Activated CD8-positive, alpha-beta memory T cell treated with anti-CD3 and anti-CD28 coated beads, Interleukin-2, amount 10 ng/mL, durations not matched to agents 7 days and 5 days (primary cell): ENCODE measurements at places on chromosomes 1 and 21.

GRCh38 chr1:165109013-165109412 lies 247.5 kb downstream of the LMX1A start:
- H3K27me3 ChIP-seq: no peaks in the 10 kb centered on the region
- no peak overlapping the region for H3K4me3 ChIP-seq
- no peak overlapping the region for H3K27ac ChIP-seq
- H3K4me1 ChIP-seq: no peaks in the 10 kb centered on the region
- DNase-seq: no peak

DNA sequence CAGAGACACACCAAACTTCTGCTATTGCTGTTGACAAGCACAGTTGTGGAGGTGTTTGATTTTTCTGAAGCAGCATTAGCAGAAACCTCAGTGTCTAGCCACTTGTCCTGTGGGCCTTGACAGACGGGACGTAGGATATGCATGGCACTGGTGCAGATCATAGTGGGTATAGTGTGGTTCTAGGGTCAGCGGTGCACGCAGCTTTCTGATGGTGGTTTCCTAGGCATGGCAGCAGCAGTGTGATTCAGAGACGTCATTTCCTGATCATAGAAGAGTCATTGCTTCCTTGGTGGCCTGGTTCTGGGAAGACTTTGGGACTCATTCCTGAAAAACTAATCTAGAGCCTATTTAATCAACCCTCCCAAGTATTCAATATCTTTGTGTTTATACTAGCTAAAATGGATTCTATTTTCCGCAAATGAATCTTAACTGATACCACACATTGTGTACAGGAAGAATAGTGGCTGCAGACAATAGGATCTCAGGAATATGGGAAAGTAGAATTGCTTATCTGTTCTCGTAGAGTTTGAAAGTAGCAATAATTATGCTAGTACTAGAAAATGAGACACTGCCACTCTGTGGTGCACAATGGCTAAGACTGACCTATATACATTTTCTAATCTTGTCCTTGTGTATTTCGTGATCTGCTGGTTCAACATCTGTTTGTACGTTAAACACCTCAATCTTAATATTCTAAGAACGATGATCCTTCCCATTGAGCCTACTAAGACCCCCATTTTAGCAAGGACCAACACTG lies 2.8 kb upstream of the USP1 start:
- no peak for DNase-seq
- peaks cover 9% of the 10 kb centered on the region for H3K36me3 ChIP-seq
- H3K27me3 ChIP-seq: peaks cover 3% of the 10 kb centered on the region
- H3K27ac ChIP-seq: no peak overlapping the region
- peaks cover 16% of the 10 kb centered on the region for H3K4me1 ChIP-seq

DNA sequence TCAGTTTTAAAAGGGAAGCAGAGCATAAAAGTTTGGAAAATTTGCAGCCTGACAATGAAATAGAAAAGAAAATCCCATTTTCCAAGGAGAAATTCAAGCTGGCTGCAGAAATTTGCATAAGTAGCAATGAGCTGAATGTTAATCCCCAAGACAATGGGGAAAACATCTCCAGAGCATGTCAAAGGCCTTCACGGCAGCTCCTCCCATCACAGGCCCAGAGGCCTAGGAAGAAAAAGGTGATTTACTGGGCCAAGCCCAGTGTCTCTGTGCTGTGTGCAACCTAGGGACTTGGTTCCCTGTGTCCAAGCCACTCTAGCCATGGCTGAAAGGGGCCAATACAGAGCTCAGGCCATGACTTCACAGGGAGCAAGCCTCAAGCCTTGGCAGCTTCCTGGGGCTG lies 26.1 kb downstream of the KRTAP20-3 start:
- no peak for DNase-seq
- H3K4me3 ChIP-seq: no peak overlapping the region
- H3K36me3 ChIP-seq: no peaks in the 10 kb centered on the region
- H3K27ac ChIP-seq: no peak overlapping the region
- no peaks in the 10 kb centered on the region for H3K4me1 ChIP-seq

- H3K4me1 ChIP-seq: peaks cover 5% of the 10 kb centered on the region
- H3K4me3 ChIP-seq: peak overlapping the region; percentile 25
- H3K27ac ChIP-seq: peak overlapping the region; percentile 52
- DNase-seq: peak; percentile 91
These were observed 11.7 kb upstream of the BNIPL start for GRCh38 chr1:151024540-151025146.
